ENCODE measurements at places on chromosomes 3 and 15.

DNA sequence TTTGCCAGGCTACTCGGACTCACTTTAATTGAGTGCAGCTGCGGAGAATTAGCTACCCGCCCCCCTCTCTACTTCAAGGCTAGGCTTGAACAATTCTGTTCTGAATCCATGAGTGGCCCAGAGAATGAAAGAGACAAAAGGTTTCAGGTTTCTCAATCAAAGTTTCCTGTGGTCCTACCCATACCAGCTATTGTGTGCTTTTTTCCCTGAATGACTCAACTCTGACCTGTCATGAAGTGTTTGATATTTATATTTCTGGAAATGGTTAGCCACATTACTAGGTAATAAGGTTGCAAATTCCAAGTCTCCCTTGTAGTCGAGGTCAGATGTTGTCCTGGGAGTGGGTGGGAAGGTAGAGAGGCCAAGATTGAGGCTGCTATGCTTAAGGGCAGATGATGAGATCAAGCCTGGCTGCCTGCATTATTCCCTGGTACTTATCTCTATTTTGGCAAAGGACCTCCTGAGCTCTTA lies 392.7 kb upstream of the TBL1XR1 start:
- no peak for DNase-seq

DNA sequence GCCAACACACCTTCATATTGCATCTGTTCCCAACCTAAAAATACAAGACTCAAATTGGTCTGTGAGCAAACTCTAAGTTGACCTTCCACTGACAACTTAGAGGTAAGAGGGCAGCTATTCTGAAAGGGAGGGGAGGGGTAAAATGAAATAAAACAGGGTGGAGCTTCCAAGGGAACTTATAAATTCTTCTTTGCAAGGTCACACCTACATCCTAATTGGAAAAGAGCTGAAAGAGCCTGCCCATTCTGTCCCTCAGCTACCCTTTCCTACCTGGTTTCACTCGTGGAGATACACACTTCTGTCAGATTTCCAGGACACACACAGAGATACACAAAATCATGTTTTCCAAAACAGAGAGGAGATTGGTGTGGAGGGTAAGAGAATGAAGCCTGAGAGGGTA lies 1.0 kb downstream of the ILDR1 start:
- DNase-seq, result no peak

GRCh38 chr3:12384451-12385233 lies 95.8 kb downstream of the PPARG start:
- DNase-seq, result no peak

GRCh38 chr3:119099785-119100184 lies 46.2 kb upstream of the TEX55 start:
- no peak for DNase-seq

DNA sequence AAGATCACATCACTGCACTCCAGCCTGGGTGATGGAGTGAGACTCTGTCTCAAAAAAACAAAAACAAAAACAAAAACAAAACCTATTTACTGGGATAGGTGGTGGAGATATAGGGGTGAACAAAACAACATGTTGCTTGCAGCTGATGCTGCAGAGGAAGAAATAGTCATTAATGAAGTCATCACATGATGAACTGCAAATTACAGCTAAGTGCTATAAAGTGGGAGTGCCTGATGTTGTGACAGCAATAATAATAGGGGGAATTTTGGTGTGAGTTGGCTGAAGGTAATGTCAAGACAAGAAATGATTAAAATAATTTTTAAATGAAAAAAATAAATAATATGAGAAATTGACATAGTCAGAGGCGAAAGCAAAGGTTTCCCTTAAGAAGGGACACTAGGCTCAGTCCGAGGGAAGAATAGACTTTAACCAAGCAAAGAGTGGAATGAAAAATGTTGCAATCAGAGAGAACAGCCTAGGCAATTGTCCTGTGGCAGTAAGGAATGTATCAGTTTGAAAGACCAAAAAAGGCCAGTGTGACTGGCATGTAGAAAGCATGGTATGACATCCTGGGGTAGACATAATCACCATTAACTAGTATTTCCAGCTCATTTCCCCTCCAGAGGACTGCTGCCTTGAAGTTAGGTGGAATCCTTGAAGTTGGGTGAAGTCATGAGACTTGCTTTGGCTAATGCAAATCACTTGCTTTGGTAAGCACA lies 14.7 kb upstream of the PIK3CB start:
- DNase-seq, result no peak

DNA sequence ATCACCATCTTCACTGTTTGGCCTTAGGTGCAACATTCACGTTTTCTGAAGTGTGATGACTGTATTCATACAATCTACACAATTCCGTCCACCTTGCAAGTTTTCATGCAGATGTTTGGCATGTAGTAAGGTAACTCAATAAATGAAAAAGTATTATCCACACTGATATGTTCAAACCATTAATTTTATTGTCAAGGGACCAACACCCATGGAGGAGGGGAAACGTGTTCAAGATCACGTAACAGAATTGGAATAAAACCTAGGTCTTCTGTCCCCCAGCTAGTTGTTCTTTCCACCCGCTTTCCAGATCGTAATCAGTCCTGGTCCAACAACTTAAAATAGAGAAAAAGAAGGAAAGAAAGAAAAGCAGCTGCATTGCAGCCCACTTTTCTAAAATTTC lies 560.4 kb upstream of the MCTP2 start:
- DNase-seq, result no peak
